ENCODE measurements at places on chromosomes 3 and 15. TPM values are rescaled to one million over a fixed set of nuclear protein-coding genes. Genes with fewer than 3 reads are reported as not detected.

TGM5 gene
- not detected for total RNA-seq

TUSC7 gene
- not detected for total RNA-seq

GOLGA6A gene
- total RNA-seq, result not detected

TMEM45A gene
- 56.3 TPM for total RNA-seq

PLA2G4E gene
- total RNA-seq, result not detected
